ENCODE measurements at places on chromosomes 12 and 14.

- DNase-seq, result no peak
Measured at GRCh38 chr14:36339816-36340215, 19.4 kb upstream of the MBIP start.

- no peak for DNase-seq
Measured at GRCh38 chr12:131854861-131855476, 26.8 kb downstream of the MMP17 start.

DNA sequence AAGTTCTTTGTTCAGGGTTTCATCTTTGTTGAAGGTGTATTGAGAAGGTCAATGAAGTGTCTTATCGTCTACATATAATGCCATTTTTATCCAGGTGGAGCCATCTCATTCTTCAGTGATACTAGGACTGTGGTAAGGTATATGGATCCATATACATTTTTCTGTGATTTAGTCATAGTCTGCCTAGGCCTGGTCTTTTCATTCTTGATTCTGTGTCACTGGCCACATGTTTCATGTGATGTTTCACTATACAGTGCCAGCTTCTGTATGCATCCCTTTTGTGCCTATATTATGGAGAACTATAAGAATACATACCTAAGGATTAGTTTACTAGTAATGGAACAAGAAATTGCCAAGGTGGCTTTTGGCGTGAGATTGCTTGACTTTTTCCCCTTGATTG lies 40.5 kb downstream of the VEZT start:
- peak; percentile 47 for DNase-seq

- DNase-seq, result no peak
Measured at GRCh38 chr12:54270345-54270744, 9.6 kb downstream of the CBX5 start.

DNA sequence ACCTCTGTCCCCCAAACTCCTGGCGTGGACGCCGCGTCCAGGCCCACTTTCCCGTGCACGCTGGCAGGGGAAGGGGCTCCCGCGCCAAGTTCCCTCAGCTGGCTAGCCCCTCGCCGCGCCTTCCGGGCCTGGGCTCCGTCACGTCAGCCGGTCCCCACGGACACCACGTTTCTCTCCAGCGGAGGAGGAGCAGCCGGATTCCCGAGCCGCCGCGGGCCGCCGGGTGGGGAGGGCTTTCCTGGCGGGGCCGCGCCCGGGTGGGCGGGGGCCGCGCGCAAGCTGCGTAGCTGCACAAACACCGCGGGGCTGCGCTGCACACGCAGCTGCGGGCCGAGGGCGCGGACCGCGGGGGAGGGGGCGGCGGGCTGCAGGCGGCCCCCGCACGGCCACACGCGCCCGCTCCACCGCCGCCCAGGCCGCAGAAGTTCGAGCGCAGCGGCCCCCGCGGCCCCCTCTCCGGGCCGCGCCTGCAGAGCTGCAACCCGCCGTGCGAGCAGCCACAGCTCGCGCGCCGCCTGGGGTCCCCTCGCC lies 45.1 kb upstream of the PNMA1 start:
- peak; percentile 59 for DNase-seq

DNA sequence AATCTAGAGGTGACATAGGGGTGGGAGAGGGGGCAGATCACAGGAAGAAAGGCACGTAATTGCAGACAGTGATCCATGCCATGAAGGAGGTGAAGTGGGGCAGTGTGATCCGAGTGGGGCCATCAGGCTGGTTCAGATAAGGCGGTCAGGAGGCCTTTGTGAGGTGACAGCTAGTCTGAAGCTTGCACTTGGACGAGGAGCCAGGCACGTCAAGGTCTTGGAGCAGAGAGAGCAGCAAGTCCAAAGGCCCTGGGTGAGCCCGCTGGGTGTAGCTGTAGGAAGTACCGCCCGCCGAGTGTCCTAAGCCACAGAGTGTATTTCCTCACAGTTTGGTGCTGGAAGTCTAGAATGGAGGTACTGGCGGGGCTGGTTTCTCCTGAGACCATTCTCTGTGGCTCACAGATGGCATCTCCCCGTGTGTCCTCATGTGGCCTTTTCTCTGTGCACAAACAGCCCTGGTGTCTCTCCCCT lies 23.6 kb downstream of the RHOF start:
- no peak for DNase-seq

- DNase-seq, result no peak
Measured at GRCh38 chr14:90966493-90966892, 93.9 kb downstream of the RPS6KA5 start.

- peak; percentile 33 for DNase-seq
Measured at GRCh38 chr12:27031531-27031930, 9.2 kb downstream of the MED21 start.

DNA sequence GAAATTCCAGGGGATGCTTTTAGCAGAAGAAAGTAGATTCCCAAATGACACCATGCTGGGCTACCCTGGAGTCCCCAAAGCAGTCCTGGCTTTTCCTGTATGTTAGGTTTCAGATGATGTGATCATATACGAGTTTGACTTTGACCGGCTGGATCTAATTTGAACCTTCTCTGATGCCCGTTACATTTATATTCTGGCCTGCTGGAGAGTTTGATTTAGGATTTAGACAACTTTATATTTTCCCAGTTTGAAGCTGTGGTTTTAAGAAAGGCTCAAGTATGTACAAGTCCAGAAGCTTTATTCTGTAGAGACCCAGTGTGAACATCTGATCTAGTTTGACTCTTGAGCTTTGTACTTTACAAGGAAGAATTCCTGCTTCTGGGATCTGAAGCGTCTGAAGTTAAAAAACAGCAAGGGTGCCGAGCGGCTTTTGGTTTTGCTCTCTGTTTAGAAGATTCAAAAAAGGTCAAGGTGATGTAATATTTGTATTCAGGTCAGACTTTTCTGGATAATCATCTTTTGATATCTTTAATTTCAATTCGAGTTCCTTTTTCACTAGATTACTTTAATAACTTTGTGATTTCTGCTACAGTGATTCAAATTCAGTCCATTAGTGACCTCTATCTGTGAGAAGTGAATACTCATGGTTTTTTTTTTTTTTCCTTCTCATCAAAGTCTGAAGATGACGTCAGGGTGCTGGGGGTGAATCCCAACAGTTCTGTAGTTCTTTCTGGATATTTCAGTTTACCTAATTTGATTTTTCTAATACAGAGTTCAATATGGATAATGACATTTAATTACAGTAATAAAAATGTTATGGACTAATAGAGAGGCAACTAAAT lies 6.3 kb downstream of the FLRT2 start:
- DNase-seq, result peak; percentile 68

DNA sequence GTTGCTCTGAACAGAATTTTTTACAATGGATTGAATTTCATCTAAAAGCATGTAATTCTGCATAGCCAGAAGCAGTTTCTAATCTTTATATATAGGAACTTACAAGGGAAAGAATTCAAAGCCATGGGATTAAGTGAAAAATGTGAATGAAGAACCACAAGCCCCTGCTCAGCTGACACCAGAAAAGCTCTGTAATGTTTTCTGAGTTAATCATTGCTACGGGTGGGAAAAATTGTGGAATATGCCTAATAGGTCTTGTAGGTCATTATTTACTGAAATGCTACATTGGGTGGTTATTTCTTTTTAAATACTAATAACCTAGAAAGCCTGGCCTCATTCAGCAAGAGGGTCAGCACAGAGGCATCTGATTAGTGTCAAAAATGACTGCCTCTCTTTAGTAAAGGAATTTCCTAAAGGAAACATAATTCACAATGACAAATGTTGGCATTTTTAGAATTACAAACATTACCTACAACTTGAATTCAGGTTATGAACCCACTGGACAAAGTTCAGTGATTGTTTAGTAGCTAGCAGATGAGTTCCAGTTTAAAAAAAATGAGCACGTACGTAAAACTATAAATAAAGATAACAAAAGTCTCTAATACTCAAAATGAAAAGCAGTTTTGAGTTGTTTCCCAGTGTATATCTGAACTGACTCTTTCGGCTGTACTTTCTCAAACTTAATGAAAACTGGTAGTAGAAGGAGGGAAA lies 75.3 kb downstream of the BMP4 start:
- peak; percentile 73 for DNase-seq

DNA sequence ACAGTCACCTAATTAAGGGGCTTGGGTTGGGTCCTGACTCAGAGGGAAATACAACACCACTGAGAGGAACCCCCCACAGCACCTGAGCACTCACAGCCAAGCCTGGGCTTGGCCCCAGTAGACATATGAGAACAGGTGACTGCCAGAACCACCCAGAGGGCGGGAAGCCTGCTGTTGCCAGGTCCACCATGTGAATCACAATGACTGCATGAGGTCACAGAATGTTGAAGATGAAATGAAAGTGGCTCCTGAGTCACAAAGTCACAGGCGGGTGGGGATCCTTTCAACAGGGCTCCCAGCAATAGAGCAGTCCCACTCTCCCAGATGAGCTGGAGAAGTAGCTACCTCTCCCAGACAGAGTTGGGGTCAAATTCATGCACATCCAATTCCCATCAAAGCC lies at the start of gene LRRC74A:
Gene LRRC74A (plus strand): TSS at position 287 of the 400 bp plus-strand sequence. CDS start 290 bp downstream, outside the sequence.
- no peak for DNase-seq

DNA sequence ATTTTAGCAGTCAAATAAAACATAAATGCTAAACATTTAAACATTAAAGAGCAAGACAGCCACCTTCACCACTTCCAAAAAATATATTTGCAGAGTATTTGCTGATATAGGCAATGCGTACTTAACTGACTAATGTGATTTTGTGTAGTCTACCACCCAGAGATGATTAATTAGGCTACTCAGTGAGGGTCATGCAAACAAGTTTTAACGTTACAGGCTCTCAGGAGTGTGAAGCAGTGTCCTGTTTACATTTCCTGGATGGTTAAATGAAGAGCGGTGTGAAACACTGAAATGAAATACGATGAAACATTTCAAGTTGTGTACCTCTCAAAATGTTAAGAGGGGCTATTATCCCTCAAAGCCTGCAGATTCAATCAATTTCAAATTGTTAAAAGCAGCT lies 165.8 kb upstream of the LRIG3 start:
- DNase-seq, result no peak

GRCh38 chr14:97387252-97387874 lies 590.2 kb downstream of the VRK1 start:
- DNase-seq, result no peak

GRCh38 chr12:52323416-52324152 lies 2.4 kb upstream of the KRT83 start:
- no peak for DNase-seq

DNA sequence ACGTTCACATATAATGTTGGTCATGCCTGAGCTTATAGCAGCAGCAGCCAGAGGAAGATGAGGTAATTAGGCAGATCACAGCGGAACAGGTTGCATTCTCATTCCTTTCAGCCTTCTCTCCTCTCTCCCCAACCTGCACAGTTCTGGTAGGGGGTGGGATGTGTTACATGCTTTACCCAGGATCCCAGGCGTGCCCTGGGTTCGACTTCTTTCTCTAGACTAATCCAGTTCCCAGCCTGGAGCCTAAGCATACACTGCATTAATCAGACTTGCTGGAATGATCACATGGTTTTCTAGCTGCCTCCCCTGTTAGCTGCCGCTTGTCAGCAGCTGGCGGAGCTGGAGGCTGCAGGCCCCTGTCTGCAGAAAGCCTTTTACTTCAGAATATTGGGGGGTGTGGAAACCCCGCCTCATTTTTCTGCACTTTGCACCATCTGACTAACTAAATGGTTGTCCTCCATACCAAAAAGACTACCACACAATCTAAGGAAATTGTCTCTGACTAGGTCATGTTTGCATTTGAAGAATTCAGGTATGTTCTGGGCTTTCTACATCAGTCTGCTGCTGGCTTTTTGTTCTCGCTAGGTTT lies 46.0 kb upstream of the EVL start:
- no peak for DNase-seq

GRCh38 chr12:31768046-31768445 lies 39.2 kb upstream of the AMN1 start:
- no peak for DNase-seq

DNA sequence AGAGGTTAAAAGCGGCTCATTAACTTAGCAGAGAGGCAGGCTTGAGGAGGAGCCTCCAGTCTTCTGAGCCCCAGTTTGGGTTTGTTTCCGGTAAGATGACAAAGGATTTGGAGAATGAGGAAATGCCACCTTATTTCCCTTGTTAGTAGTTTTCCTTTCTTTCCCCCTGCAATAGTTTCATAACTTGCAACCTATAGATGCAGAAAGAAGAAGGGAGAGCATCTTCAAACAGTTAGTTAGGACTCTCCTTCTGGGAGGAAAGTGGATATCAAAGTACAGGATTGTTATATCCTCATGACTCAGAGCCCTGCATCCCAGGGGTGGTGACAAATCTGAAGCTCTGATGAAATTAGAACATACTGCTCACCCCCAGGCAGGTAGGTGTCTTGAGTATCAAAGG lies 180.7 kb upstream of the SLC38A2 start:
- peak; percentile 78 for DNase-seq

DNA sequence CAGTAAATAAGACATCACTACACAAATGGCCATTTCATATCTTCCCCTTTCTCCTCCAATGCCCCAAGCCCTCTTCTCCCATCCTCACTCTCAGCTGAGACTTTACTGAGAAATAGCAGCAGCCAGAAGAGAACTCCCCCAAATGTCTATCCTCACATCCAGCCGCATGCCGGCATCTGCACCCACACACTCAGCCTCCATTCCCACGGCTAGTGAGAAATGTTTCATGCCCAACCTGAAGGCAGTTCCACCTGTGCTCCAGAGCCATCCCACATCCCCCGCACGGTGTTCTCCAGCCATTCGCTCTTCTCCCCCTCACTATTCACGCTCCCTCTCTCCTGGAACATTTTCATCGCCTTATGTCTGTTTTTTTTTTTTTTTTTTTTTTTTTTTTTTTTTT lies 208.7 kb upstream of the DIO3 start:
- DNase-seq, result no peak

DNA sequence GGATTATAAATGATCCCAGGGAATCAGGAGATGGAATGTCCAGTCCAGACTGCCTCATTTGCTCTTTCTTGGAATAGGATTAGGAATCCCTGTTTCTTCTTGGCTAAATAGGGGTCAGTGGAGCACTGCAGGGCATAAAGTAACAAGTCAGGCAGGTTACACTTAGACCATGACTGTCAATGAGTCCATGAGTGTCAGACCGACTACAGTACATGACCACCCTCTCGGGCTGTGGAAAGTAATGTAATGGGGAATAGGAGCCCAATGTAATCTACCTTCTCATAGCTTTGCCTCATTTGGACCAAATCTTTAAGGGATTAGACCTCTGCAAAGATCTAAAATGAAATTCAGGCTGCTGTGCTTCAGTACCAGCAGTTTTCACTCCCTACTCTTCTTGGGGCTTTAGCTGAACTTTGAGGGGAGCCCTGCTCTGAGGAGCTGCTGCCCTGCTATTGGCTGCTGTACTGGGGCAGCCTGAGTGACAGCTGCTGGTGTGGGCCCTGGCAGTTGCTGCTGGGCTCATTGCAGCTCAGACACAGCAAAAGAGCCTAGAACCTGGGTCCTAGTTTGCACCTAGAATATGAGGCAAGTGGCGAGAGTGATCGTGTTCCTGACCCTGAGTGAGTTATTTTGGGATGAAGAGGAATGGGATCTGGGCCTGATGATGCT lies 62.2 kb upstream of the OR4E1 start:
- DNase-seq, result no peak

GRCh38 chr12:13307143-13307816 lies 110.8 kb downstream of the EMP1 start:
- DNase-seq, result no peak

GRCh38 chr14:58200846-58201245 lies 897 bp downstream of the ACTR10 start:
- peak; percentile 6 for DNase-seq

- DNase-seq, result no peak
Measured at GRCh38 chr14:105848570-105848969, 322.2 kb downstream of the TMEM121 start.

Measured in EL (cell line).